CD4-positive, alpha-beta T cell treated with Interleukin-1 beta for 1 hour (primary cell): ENCODE measurements at places on chromosomes 6 and 20.

GRCh38 chr6:42101186-42101657 is 41.2 kb downstream of the C6orf132 start:
- no peak for DNase-seq

DNA sequence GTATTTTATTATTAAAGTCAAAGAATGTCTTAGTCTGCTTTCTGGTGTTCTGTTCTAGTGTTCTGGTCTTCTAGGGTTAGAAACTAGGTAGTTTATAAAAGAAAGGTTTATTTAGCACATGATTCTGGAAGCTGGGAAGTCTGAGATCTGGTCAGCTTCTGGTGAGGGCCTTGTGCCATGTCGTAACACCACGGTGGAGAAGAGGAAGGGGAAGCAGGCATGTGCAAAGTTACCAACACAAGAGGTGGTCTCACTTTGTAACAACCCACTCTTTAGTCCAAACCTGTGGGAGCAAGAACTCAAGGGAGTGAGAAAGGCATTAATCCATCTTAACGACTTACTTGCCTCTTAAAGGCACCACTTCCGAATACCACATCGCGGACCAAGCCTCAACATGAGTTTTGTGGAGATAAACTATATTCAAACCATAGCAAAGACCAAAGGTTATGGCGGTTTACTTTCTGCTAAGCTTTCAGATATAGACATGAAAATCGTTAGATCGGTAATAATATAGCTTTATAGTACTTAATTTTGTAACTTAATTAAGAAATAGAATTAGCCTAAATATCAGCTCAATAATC is 99.4 kb downstream of the NCOA3 start:
- no peak for DNase-seq

GRCh38 chr6:5125152-5126006 is 40.2 kb downstream of the PPP1R3G start:
- DNase-seq, result no peak

DNA sequence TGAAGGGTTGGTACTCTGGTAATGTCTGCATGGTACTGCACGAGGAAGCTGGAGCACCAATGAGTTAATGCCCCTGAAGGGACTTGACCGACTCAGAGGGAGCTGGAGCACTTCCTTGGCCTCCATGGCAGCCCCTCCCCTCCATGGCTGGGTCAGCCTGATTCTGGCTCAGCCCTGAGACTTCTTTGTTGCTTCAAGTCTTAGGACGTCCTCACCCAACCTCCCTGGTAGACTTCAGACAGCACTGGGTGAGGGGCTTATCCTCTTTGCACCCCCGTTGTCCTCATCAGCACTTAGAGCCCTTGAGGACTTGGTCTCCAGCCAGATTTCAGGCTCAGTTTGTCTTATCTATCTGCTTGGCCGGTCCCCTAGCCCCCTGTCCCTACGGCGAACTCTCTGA is 16.4 kb upstream of the TAGAP start:
- DNase-seq, result no peak

- DNase-seq, result no peak
These were observed 928.3 kb downstream of the TBC1D32 start for GRCh38 chr6:120405947-120406346.

- DNase-seq, result no peak
These were observed 99.3 kb upstream of the CITED2 start for GRCh38 chr6:139473731-139474130.

- DNase-seq, result no peak
These were observed 72.2 kb downstream of the SGK1 start for GRCh38 chr6:134245706-134246105.

GRCh38 chr6:110158479-110158878 is 21.0 kb downstream of the WASF1 start:
- DNase-seq, result no peak

- DNase-seq, result no peak
These were observed 9.1 kb downstream of the GRIK2 start for GRCh38 chr6:101402622-101403031.

GRCh38 chr6:135419162-135419561 is 78.4 kb downstream of the AHI1 start:
- no peak for DNase-seq

- no peak for DNase-seq
These were observed 14.2 kb upstream of the NPBWR2 start for GRCh38 chr20:64121586-64121985.

- no peak for DNase-seq
These were observed 120.4 kb upstream of the SLC2A12 start for GRCh38 chr6:134172706-134173365.

DNA sequence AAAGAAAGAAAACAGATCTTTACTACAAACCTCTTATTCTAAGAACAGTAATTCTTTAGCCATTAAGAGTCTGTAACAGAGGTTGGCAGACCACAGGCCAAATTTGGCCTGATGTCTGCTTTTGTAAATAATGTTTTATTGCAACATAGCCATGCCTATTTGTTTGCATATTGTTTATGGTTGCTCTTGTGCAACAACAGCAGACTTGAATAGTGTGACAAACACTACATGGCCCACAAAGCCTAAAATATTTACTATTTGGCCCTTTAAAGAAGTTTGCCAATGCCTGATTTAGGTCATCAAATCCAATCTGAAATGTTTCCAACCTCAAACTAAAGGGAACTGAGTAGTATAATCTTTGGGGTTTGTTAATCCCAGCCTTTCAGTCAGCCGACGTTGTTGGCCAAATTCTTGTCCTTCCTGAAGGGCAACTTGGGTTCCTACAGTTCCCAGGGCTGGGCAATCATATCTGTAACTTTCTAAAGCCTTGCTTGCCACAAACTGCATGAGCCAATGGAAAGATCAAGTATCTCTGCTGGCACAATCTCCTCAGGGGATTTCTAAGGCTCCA is 33.9 kb upstream of the TBC1D20 start:
- DNase-seq, result no peak

DNA sequence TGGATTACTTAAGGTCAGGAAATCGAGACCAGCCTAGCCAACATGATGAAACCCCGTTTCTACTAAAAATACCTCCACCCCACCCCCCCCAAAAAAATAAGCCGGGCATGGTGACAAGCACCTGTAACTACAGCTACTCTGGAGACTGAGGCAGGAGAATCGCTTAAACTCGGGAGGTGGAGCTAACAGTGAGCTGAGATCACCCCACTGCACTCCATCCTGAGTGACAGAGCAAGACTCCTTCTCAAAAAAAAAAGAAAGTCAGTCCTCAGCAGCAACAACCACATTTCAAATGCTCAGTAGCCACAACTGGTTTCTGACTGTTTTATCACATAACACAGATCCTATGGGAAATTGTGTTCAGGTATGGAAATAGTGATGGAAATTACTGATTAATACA is 135.3 kb downstream of the HFE start:
- no peak for DNase-seq

DNA sequence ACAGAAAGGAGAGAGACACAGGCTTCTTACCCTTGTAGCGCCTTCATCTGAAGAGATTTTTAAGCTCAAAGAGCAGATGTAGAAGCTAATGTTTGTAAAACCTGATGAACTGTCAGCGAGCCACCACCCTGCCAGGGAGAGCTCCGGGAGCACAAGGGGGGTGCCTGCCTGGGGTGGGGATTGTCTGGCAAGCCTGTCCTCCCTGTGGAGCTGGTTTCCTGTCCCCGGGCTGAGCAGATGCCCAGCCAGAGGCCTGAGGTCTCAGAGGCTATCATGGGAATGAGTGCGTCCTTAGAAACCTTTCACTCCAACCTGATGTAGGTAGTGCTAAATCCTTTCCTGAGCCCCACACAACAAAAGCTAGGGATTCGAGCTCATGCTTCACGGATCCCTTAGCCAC is 41.9 kb upstream of the NR2E1 start:
- DNase-seq, result no peak

GRCh38 chr6:90072501-90072900 is 178.2 kb downstream of the GJA10 start:
- DNase-seq, result no peak

DNA sequence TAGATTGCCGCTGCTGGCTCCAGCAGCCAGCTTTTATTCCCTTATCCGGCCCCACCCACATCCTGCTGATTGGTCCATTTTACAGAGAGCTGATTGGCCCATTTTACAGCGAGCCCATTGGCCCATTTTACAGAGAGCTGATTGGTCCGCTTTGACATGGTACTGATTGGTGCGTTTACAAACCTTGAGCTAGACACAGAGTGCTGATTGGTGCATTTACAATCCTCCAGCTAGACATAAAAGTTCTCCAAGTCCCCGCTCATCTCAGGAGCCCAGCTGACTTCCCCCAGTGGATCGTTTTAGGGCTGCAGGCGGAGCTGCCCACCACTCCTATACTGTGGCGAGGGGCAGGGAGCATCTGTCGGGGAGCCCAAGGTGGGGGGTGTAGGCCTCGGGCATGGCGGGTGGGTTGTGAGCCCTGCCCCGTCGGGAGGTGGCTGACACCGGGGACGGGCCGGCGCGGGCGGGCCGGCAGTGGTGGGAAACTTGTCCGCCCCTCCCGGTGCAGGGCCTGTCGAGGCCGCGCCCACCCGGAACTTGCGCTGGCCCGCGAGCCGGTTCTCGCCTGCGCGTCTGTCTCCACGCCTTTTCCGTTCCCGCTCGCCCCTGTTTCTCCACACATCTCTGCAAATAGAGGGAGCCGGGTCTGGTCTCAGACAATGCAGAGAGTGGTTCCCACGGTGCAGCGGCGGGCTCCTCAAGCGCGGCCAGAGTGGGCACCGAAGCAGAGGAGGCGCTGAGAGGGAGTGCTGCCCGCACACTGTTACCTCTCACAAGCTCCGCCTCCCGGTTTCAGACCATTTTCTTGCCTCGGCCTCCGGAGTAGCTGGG is 86.1 kb upstream of the STMND1 start:
- peak; percentile 63 for DNase-seq

DNA sequence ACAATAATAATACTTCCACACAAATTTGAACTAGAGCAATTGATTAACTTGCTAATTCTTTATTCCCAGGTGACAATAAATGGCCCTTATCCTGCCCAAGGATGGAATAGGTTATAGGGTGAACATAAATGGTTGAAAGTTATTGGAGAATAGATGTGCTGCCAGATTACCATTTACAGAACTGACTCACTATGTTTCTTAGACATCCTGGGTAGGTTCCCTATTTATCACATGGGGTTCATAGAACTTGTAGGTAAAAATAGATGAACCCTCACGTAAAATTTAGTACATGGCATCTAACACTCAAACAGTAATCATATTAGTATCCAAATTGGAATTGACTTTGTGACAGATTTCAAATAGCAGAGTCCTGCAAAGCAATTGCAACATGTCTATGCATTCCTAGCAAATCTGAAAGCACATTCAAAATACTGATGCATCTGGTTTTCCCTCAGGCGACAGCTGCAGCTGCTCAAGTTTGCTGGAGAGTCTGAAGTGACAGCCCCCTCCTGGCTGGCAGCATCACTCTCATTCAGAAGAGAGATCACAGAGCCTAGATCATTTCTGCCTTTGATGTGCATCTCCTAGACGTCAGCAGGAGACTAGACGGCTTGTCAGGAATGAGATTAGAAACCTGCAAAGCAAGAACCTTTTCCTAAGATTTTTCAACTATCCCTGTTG is 80.2 kb upstream of the RNF217 start:
- no peak for DNase-seq

DNA sequence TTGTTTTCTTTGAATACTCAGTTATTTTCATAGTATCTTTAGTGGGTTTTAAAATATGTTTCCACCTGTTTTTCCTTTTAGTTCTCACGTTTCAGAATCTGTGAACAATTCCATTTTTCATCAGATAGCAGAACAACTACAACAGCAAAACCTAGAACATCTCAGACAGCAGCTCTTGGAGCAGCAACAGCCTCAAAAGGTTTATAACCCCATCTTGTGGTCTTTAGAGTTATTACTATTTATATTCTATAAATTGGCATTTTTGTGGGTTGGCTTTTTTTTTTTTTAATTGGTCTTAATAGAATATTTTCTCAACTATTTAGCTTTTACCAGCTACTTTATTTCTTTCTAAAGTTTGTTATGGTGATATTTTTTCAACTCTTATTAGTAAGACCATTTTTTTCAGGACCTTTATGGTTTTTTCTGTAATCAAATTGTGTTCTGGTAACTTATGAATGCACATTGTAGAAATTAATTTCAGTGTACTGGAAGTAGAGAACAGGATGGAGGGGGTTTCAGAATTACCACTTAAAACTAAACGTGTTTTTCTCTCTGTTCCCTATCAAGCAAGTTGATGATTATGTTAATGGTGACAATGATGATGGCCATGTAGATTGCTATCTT is 72.2 kb downstream of the SCAF8 start:
- DNase-seq, result no peak

- no peak for DNase-seq
These were observed 58.3 kb downstream of the BMP6 start for GRCh38 chr6:7784248-7784647.

GRCh38 chr6:121780325-121781321 is 345.2 kb downstream of the GJA1 start:
- no peak for DNase-seq

GRCh38 chr20:50101887-50102286 is 11.1 kb downstream of the UBE2V1 start:
- DNase-seq, result no peak

GRCh38 chr20:61917474-61918145 is 148.1 kb downstream of the TAF4 start:
- no peak for DNase-seq

DNA sequence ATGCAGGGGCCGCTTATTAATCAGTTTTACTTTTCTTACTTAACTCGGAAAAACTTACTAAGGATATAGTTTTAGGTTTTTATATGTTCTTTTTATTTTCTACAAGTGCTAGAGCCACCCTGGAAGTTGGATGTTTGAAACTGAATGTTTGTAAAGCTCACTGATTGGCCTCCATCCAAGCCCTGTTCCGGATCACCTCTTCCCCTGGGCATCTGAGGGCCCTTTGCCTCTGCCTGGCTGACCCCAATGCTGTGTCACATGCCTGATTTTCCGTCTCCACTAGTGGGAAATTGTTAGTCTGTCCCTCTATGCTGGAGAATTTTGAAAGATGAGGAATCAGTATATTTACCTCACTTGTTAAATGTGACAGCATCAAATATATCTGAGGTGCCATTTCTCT is 79.3 kb downstream of the SLC35F1 start:
- DNase-seq, result no peak

DNA sequence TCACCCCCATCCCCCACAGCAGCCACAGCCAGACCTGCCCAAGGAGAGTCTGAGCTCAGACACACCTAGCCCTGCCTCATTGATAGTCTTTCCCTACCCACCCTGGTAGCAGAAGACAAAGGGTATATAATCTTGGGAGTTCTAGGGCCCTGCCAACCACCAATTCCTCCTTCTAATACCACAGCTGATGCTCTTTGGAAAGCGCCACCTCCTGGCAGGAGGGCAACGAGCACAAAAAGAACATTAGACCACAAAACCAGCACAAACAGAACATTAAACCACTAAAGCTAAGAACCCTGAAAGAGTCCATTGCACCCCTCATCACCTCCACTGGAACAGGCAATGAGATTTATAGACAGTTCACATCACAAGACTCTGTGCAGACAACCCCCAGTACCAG is 195.8 kb upstream of the FUT9 start:
- no peak for DNase-seq

- DNase-seq, result no peak
These were observed 416.9 kb downstream of the FRK start for GRCh38 chr6:115643762-115644161.

GRCh38 chr20:53763707-53764414 is 170.2 kb upstream of the ZNF217 start:
- no peak for DNase-seq

- DNase-seq, result no peak
These were observed 97.3 kb downstream of the ANKRD60 start for GRCh38 chr20:58131151-58131550.
